ENCODE measurements at places on chromosomes 5 and 9. TPM values are rescaled to one million over a fixed set of nuclear protein-coding genes. Genes with fewer than 3 reads are reported as not detected.

DNA sequence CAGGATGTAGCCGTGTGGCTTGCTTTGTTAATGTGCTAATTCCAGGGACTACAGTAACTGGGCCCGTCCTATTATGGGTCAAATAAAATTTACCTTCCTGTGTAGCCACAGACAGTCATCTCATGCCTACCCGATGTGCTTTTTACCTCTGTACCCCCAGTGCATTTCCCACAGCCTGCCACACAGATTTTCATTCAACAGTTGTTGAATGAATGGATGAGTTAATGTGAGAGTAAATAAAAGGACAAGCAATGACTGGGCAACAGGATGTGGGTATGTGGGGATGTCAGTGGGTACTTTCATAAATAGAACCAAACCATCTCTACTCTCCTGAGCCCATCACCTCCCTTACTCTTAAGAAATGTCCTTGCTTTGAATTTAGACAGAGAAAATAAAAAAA lies 441.2 kb upstream of the ZNF462 start:
- DNase-seq: no peak

DNA sequence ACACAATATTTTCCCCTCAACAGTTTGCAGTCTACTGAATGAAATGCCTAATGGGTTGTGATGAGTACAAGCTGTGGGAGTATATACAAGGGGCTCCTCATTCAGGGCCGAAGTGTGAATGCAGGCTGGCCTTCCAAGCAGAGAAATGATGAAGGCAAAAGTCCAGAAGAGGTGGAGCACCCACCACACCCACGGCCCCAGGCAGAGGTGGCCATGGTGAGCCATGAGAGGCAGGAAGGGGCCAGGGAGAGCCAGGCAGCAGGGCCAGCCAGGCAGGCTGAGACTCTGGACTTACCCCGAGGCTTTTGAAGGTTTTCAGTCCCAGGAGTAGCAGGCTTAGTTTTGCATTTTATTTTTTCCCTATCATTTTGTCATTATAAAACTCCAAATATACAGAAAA lies 218.1 kb downstream of the AUH start:
- no peak for DNase-seq

DHX29 gene
- total RNA-seq: 5.1 TPM

GRCh38 chr5:174328631-174329299 lies 283.3 kb downstream of the NSG2 start:
- peak; percentile 28 for DNase-seq

- DNase-seq: no peak
These were observed 170.9 kb downstream of the FGF1 start for GRCh38 chr5:142515036-142515435.

GRCh38 chr9:89365532-89365912 lies 47.2 kb downstream of the SECISBP2 start:
- no peak for DNase-seq

GRCh38 chr5:43113546-43113945 lies 7.2 kb upstream of the ZNF131 start:
- DNase-seq: no peak

DRD1 gene
- total RNA-seq: not detected

ODF2 gene
- total RNA-seq: 32.1 TPM

Data from Caki2 (cell line).